ENCODE measurements at places on chromosomes 4 and X.

DNA sequence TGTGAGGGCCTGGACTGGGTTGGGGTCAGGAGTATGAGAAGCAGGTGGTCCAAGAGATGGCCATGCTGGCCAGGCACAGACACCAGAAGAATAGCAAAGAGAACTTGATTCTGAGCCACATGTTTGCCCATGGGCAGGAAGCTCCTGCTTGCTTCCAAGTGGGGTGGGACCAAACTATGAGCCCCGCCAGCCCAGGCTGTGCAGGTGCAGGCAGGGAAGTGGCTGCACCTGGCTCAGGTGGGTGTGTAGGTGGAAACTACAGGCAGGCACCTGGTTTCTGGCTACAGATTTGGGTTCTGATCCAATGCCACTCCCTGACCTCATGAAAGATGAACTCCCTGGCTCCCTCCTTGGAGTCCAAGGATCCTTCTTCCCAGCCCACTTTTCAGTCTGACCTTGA is 207.9 kb upstream of the KLF3 start:
- DNase-seq = no peak

DNA sequence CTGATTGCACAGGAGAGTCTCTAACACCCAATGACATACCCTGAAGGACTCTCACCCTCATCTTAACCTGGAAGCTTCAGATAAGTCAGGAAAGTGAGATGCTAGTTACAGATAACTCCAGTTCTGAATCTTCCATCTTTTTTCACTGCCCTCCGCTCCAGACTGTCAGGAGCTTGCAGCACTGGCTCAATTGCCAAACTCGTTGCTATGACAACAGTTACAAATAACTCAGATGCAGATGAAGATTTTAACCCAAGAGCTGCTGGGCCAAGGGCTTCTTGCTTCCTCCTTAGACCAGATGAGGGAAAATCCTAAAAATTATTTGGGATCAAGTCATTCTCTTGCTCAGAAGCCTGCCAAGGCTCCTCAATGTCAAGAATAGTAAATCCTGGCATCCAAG is 109.1 kb upstream of the HUWE1 start:
- no peak for DNase-seq

GRCh38 chr4:140238351-140239056 is 84.5 kb upstream of the MAML3 start:
- DNase-seq = no peak

DNA sequence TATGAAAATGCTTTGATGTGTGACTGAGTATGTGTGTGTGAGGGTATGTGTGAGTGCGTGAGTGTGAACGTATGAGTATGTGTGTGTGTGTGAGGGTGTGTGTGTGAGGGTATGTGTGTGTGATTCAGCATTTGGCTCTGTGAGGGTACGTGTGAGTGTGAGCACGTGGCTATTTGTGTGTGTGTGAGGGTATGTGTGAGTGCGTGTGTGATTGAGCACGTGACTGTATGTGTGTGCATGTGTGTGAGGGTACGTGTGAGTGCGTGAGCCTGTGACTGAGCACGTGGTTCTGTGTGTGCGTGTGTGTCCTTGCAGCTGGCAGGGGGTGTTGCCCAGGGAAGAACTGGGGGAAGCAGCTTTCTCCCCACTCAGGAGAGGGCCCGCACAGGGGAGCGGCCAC is 16.1 kb upstream of the PPP2R3B start:
- DNase-seq = no peak

- DNase-seq = no peak
These were observed 10.1 kb downstream of the STK26 start for GRCh38 chrX:132033166-132033565.

DNA sequence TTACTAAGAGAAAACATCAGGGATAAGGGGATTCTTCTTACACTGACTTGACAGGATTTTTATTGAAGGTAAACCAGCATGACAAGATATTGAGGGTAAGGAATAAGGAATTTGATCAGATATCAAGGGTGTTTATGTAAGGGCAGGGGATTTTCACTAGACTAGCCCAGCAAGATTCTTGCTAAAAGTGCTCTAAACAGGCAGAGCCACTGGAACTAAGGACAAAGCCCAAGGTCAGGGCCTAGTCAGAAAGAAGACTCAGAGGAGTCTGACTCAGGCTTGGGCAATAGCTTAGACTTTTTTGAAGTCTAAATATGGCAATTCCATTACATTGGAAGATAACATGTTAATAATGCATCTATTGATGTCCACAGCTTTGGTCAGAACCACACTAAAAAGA is 6.5 kb upstream of the GLRA3 start:
- no peak for DNase-seq

GRCh38 chrX:40933132-40933705 is 152.0 kb upstream of the USP9X start:
- DNase-seq = peak; percentile 87

GRCh38 chrX:137031517-137032340 is 2.1 kb downstream of the GPR101 start:
- DNase-seq = peak; percentile 26

- no peak for DNase-seq
These were observed 23.0 kb upstream of the CLDN24 start for GRCh38 chr4:183345261-183345660.

DNA sequence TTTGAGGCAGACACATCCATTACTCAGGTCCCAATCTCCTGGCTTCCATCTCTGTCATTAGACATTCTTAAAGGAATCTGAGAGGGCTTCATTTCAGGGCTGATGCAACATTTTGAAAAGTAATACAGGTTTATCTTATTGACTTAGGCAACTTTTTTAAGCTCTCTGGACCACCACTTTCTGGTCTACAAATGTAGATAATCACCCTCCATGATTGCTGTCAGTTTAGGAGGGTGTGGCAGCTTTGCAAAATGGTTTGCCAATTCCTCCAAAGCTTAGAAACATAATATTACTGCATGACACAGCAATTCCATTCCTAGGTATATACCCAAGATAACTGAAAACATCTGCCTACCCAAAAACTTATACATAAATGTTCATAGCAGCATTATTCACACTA is 77.6 kb downstream of the ARHGAP6 start:
- DNase-seq = no peak

DNA sequence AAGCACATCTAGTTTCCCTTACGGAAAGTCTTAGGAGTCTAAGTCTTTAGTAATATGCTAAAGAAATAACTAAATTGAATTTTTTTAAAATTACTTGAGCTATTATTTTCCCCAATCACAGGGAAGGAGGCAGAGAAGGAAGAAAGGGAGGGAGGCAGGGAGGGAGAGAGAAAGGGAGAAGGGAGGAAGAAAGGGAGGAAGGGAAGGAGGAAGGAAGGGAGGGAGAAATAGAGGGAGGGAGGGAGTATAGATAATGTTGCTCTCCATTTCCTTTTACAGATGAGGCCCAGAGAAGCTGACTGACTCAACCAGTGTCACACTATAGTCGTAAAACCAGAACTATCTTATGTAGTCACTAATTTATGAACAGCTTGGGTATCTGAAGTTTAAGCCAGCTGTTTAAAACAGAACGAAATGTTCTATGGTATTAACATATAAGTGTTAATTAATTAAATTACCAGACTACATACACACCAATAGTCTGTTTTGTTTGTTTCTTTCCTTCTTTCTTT is 14.6 kb downstream of the SH3RF1 start:
- DNase-seq = no peak

DNA sequence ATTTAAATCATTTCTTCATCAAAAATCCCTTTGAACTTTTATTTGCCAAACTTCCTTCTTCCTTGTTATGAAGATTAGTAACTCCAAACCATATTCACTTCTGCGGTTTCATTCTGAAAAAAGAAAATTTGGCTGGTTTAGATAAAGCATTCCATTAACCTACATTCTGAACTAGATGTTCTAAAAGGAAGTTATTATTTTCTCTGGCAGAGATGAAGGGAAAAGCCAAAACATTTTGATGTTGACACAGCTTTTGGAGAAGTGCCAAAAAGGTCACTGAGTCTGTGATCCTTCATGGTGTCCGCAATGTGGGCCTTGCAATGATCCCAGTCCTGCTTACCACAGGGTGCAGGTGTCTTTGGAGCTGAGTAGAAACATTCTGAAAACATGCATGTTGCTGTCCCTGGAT is 36.0 kb downstream of the CXCL8 start:
- peak; percentile 98 for DNase-seq

- DNase-seq = no peak
These were observed 23.7 kb upstream of the UNC5C start for GRCh38 chr4:95572304-95572991.

DNA sequence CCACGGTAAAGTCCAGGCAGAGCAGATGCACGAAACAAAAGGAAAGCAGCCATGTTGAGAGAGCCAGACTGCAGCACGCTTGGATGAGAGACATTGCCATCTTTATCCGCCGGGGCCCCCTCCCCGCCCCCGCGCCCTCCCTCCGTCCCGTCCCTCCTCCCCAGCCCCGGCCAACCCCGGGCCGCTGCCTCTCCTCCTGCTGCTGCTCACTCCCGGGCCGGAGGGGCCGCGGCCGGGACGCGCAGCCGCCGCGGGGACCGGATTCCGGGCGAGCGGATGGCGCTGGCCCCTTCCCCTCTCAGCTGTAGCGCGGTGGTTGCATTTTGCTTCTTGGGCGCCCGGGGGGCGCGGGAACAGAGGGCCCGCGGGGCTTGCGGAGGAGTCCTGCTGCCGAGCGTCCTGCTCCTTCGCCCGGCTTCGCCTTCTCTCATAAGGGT is 542 bp downstream of the RNF150 start:
- DNase-seq = no peak

- no peak for DNase-seq
These were observed 504.5 kb upstream of the FRG1 start for GRCh38 chr4:189436207-189436606.

GRCh38 chr4:84740057-84740456 is 157.1 kb downstream of the CDS1 start:
- DNase-seq = no peak

- DNase-seq = no peak
These were observed 224.2 kb downstream of the AFAP1 start for GRCh38 chr4:7715271-7716009.

- peak; percentile 5 for DNase-seq
These were observed 184.1 kb downstream of the MID1IP1 start for GRCh38 chrX:38985375-38985774.

DNA sequence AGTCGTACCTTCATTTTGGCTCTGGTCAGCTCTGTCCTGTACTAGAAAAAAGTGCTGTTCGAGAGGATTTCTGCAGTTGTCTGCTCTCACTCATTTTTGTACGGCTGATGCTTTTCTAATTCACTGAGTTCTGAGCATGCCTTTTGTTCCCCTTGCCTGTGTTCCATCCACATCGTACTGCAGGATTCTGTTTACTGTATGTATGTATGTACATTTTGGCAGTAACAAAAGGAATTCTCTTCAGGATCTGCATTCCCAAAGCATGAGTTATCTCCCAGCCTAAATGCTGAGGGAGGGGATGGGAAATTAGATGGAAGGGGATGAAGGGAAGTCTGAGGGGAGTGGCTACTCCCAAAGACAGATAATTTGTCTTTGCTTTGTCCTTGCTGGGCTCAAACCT is 87.6 kb downstream of the GBA3 start:
- DNase-seq = no peak

- peak; percentile 98 for DNase-seq
These were observed 230.3 kb upstream of the PGRMC2 start for GRCh38 chr4:128517739-128518510.

DNA sequence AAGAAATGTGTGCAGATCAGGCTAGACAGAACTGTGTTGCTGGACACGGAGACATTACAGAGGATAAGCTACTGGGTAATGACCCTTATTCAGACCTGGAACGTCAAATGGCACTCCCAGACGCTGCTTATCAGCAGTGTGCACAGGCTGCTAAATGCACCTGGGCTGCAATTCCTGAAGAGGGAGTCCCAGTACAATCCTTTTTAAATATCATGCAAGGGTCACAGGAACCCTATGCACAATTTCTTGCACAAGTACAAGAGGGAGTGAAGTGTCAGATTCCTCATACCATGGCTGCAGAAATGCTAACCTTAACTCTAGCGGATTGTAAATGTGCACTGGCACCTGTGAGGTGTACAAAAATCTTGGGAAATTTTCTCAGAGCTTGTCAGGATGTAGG is 16.9 kb downstream of the SPIN2B start:
- no peak for DNase-seq

GRCh38 chr4:86338521-86338920 is 21.3 kb downstream of the MAPK10 start:
- no peak for DNase-seq

All from dermis microvascular lymphatic vessel endothelial cell (primary cell).